Left renal pelvis (tissue), 4 donors: ENCODE measurements at places on chromosomes 3 and 15. TPM values are rescaled to one million over a fixed set of nuclear protein-coding genes. Genes with fewer than 3 reads are reported as not detected.

GABRB3 gene
- 4.0 TPM for polyA plus RNA-seq

DNA sequence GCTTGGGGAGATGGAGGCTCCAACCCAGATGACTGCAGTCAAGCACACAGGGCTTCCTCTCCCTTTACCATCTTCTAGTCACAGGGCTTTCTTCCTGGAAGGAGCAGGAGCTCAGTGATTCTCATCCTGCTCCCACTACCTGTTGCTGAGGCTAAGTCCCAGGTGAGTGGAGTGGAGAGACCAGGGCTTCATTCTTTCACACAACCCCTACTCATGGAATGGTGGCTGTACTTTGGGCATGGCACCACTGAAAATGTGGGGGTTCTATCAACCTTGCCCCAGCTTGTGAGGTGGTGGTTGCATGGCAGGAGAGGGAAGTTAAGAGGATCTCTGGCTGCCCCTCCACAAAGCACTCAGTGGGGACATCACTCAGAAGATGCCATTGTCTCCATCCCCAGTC, 36.8 kb upstream of the RAD18 start:
- DNase-seq = no peak

DNA sequence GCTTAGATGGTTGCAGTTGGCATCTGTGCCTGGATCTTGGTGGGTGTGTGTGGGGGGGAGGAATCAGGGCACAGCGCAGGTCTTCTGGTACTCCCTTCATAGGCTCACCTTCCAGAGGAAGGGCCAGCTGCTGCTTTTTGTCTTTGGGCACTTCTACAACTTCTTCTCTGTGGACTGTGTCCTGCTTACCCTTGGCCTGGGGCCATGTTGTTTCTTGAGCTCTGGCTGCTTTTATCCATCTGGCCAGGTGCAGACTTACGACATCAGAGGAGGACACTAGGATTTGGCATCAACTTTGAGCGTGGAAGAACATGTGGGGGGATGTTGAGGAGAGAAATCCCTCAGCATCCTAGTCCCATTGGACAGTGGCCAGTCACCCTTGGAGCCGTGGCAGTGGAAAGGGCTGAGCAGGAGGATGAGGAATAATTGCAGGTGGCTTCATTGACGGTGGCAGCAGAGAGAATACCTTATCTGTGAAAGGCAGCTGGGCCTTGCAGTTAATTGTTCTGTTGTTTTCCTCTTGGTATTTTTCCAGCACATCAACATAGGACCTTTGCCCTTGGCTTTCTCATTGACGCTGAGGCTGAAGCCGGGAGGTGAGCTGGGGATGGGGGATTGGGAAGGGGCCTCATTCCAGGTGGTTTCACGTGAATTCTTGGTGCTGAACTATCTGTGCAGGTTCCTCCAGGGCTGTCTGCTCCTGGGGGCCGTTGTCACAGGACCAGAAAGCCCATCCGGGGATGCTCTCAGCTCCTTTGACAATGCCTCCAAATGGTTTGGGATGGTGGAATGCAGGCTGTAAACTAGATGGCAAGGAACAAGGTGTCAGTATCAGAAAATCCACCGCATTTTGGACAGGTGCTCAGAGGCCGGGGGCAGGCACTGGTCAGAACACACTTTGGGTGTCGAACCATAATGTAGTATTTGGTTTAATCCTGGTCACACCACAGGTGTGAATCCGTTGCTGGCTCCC, 9.7 kb downstream of the EPHB1 start:
- no peak for DNase-seq

DNA sequence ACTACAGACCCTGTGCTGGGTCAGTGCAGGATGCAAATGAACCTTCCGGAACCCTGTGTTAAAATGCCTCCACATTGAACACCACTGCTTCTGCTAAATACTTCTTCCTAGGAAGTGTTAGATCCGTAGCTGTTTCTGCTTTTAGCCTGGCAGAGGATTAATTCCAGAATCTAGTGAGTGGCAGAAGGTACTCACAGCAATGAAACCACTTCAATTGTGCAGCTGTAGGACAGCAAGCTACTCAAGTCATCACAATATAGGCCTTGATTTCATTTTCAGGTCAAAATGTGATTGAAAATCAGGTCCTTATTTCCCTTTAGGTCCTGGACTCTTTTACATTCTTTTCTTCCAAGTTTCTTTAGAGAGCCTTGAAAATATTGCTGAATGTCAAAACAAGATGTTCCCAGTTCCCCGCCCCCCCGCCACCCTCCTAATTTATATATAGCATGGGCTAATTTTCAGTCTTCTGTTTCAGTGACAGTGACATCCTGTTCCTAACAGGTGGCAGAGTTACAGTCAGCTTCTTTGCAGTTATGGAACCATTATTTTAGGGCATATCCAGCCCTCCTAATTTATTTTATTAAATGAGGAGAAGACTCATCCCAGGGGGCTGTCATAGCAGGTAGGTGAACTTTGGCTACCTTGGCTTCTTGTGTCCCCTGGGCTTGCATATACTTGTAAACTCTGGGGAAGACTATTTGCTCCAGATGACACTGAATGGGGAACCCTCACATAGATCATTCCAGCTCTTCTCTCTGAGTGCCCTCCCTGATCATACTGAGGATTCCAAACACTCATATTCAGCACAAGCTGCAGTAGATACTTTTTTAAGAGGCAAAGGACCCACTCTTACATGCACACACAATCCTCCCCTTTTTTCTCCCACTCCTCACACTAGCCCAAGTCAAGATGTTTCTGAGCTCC, 28.0 kb upstream of the ARNT2 start:
- no peak for DNase-seq

ITGA11 gene
- polyA plus RNA-seq = 3.4 TPM

MESP2 gene
- 0.34 TPM for polyA plus RNA-seq
